ENCODE measurements at places on chromosomes 4 and X.

GRCh38 chrX:69179380-69179911 is 14.2 kb upstream of the PJA1 start:
- no peaks in the 10 kb centered on the region for H3K36me3 ChIP-seq
- no peaks in the 10 kb centered on the region for H3K4me1 ChIP-seq
- no peak overlapping the region for H3K27ac ChIP-seq
- H3K4me3 ChIP-seq: no peak overlapping the region
- DNase-seq: no peak

GRCh38 chr4:75698963-75699228 is 25.5 kb upstream of the USO1 start:
- H3K27me3 ChIP-seq: no peaks in the 10 kb centered on the region
- no peaks in the 10 kb centered on the region for H3K36me3 ChIP-seq
- peaks cover 5% of the 10 kb centered on the region for H3K4me1 ChIP-seq
- H3K4me3 ChIP-seq: no peak overlapping the region
- DNase-seq: no peak

DNA sequence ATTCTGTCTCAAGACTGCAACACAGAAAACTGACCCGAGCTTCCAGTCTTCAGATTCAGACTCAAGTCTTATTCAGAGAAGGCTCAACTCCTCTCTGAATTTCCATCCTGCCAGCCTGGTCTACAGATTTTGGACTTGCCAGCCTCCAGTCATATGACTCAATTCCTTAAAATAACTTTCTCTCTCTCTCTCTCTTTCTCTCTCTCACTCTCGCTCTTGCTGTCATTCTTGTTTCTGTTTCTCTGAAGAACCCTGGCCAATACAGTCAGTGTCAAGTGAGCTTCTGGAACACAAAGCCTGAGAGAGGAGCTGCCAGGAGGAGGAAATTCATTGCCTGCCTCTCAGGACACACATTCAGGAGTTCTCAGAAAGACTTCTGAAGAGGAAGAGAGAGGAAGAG is 154.9 kb downstream of the PARM1 start:
- H3K27ac ChIP-seq: no peak overlapping the region
- no peaks in the 10 kb centered on the region for H3K36me3 ChIP-seq
- no peaks in the 10 kb centered on the region for H3K4me1 ChIP-seq

DNA sequence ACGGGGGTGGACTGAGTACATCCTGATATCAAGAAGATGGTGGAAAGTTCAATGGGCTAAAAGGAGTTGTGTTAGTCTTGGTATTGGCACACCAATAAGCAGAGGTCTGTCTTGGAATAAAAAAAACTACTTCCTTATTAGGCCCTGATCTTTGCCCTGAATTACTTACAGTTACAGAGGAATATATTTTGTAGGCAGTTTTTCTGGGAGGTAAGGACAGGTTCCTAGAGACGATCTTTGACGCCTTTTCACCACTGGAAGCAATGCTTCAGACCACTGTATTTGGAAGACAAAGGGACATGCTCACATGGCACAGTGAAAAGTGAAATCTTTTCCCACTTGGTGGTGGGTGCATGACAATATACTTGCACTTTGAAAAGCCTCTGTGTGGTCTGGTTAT is 618 bp upstream of the XK start:
- H3K36me3 ChIP-seq: no peaks in the 10 kb centered on the region
- H3K4me3 ChIP-seq: no peak overlapping the region
- no peak overlapping the region for H3K27ac ChIP-seq
- DNase-seq: no peak
- no peaks in the 10 kb centered on the region for H3K27me3 ChIP-seq
- H3K4me1 ChIP-seq: no peaks in the 10 kb centered on the region

- H3K27me3 ChIP-seq: peaks cover 7% of the 10 kb centered on the region
- H3K27ac ChIP-seq: no peak overlapping the region
- H3K36me3 ChIP-seq: no peaks in the 10 kb centered on the region
- DNase-seq: no peak
- H3K4me1 ChIP-seq: no peaks in the 10 kb centered on the region
These were observed 5.5 kb downstream of the ARL9 start for GRCh38 chr4:56511098-56511497.

DNA sequence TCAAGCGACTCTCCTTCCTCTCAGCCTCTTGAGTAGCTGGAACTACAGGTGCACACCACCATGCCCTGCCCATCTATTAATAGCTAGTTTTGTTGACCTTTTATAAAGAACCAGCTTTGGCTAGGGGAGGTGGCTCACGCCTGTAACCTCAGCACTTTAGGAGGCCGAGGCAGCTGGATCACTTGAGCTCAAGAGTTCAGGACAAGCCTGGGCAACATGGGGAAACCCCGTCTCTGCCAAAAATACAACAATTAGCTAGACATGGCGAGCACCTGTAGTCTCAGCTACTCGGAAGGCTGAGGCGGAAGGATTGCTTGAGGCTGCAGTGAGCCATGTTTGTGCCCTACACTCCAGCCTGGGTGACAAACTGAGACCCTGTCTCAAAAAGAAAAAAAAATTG is 2.7 kb downstream of the TKTL1 start:
- H3K36me3 ChIP-seq: no peaks in the 10 kb centered on the region
- H3K27ac ChIP-seq: no peak overlapping the region
- no peak for DNase-seq

DNA sequence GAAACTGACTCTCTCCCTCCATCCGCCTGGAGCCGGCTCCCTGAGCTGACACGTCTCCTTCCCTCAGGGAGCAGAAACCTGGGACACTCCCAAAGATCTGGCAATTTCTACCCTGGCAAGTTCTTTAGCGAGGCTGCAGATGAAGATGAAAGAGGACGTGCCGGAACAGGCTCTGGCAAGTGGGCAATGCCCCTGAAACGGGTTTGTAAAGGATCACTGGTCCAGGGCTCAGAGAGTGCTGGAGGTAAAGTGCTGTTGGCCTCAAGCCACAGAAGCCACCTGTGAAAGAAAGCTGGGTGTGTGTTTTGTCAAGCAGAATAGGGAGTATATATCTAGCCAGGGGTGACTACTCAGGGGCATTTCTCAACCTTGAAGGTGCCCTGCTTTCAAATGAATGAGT is 131.4 kb upstream of the ATP6AP2 start:
- no peak overlapping the region for H3K4me3 ChIP-seq
- H3K27ac ChIP-seq: no peak overlapping the region
- no peaks in the 10 kb centered on the region for H3K27me3 ChIP-seq
- no peaks in the 10 kb centered on the region for H3K36me3 ChIP-seq

DNA sequence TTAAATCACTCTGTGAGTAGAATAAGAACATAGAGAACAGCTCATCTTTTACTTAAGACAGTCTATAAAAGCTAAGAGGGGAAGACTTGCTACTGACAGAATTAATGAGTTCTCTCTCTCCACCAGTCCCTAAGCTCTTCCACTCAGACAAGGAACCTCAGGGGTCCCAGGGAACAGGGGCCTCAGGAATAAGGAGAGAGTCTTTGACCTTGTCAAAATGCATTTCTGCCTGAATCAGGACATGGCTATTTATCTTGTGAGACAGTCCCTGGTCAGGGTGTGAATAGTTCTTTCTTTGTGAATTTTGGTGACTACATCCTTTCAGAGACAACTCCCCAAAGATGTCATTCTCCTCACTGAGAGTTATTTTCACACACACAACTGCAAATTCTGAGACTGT is 218.7 kb upstream of the HS3ST1 start:
- H3K4me1 ChIP-seq: no peaks in the 10 kb centered on the region
- no peak for DNase-seq
- no peaks in the 10 kb centered on the region for H3K27me3 ChIP-seq
- H3K4me3 ChIP-seq: no peak overlapping the region

DNA sequence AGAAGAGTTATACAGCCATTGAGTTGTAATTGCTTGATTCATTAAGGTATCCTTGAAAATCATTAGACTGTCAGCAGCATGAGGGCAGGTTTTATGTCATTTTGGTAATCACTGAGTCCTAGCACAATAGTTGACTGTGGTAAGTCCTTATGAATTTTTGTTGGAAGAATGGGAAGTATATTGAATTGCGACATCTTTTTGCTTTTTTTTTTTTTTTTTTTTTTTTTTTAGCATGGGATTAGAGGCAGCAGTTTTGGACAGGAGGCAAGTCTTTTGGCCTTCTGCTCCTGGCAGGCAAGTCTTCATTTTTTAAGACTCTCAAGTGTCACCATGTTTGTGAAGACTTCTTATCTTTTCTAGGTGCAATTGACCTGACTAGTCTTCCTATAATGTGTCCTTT is 29.7 kb downstream of the PRRG1 start:
- no peaks in the 10 kb centered on the region for H3K4me1 ChIP-seq
- H3K27ac ChIP-seq: no peak overlapping the region
- H3K36me3 ChIP-seq: no peaks in the 10 kb centered on the region
- no peaks in the 10 kb centered on the region for H3K27me3 ChIP-seq

DNA sequence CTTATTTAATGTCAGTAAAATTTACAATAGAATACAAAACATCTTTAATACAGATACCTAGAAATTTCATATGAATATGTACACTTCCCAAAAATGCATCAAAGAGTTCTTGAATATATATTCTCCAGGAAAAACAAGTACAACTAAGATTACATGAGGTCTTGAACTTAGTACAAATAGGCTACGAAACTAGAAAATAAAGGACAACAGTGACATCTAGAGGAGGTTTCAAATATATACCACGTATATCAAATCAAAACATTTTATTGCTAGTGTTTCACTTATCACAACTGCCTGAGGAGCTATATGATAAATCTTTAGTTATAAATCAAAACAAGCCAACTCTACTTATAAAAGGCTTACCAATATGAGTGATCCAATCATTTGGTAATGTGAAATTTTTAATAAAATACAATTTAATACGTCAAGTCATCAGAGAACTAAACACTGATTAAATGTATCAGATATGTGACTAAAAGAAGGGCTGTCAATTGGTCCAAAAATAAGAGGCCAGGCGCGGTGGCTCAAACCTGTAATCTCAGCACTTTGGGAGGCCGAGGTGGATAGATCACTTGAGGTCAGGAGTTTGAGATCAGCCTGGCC is 36.6 kb downstream of the ANAPC10 start:
- H3K36me3 ChIP-seq: no peaks in the 10 kb centered on the region
- H3K27me3 ChIP-seq: no peaks in the 10 kb centered on the region
- H3K27ac ChIP-seq: no peak overlapping the region

DNA sequence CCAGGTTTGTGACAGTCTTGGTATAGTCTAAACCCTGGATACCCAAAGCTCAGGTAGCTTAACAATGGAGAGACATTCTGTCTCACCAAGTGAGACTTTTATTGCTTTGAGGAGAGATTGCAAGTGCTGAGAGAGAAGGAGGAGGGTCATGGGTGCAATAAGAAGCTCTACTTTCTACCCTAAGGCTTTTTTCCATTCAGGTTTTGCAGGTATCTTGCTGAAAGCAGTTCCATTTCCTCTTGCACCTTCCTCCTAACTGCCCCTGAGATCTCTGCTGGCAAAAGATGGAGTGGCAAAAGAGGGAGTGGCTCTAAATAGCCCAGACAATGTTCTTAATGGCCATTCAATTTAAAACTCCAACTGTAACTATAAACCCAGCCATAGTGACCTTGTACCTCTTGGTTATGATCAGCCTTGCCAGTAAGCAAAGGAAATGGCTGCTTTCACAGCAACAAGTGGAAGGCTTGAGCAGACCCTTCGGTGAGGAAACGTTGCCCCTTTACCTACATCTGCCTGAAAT is 105.6 kb upstream of the CPEB2 start:
- H3K36me3 ChIP-seq: no peaks in the 10 kb centered on the region
- H3K27ac ChIP-seq: no peak overlapping the region
- no peaks in the 10 kb centered on the region for H3K27me3 ChIP-seq
- no peak for DNase-seq
- H3K4me3 ChIP-seq: no peak overlapping the region
- 0 out of 2 replicates have a peak, but pooled peaks cover 1% of the 10 kb centered on the region for H3K4me1 ChIP-seq

GRCh38 chrX:103737696-103738095 is 27.0 kb downstream of the TMEM31 start:
- peaks cover 2% of the 10 kb centered on the region for H3K4me1 ChIP-seq
- H3K27me3 ChIP-seq: no peaks in the 10 kb centered on the region
- no peak overlapping the region for H3K4me3 ChIP-seq

DNA sequence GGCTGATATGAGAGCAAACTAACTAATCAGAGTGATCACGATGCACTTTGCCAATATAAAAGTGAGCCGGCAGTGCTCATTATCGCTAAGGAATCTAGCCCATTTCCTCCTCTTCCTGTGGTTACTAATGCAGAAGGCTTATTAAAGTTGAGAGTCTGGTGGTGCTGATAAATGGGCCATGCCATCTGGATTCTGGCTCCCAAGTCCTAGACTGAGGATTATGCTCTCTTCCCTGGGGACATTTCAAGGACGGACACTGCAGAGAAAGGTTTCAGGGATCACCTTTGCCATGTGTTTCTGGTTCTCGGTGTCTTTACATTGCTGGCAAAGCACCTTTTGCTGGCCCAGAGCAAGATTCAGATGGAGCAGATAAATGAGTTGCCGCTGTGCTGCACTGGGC is 85.3 kb downstream of the RTL5 start:
- H3K4me3 ChIP-seq: no peak overlapping the region
- H3K36me3 ChIP-seq: no peaks in the 10 kb centered on the region
- no peaks in the 10 kb centered on the region for H3K27me3 ChIP-seq
- H3K27ac ChIP-seq: no peak overlapping the region
- H3K4me1 ChIP-seq: no peaks in the 10 kb centered on the region

GRCh38 chr4:98658287-98659105 is at the start of gene TSPAN5:
Gene TSPAN5 (minus strand): TSS chr4:98658611.
- 0 out of 2 replicates have a peak, but pooled peaks cover 2% of the 10 kb centered on the region for H3K27me3 ChIP-seq
- H3K27ac ChIP-seq: no peak within 1 kb of the TSS
- H3K36me3 ChIP-seq: no peaks in the 10 kb centered on the region
- no peak for DNase-seq
- peak within 1 kb of the TSS; percentile 63 for H3K4me3 ChIP-seq
- H3K4me1 ChIP-seq: peaks cover 4% of the 10 kb centered on the region

- H3K4me1 ChIP-seq: no peaks in the 10 kb centered on the region
- H3K4me3 ChIP-seq: no peak overlapping the region
- no peak for DNase-seq
- no peak overlapping the region for H3K27ac ChIP-seq
These were observed 29.2 kb downstream of the FANCB start for GRCh38 chrX:14843666-14844065.

DNA sequence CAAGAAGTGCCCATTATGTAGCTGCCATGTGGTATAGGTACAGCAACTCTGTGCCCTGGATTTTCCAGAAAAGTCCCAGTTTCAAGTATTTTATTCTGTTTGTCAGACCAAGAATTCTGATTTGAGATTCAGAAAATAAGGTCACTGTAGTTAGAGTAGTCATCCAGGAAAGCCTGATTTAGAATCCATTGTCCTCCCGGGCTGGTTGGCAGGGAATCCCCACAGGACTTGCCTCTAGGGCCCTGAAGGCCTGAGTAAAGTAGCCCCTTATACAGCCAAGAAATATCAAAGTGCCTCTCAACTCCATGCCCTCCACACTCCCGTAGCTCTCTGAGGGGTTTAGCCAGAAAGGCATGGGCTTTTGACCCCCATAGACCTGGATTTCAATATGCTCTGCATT is 36.3 kb downstream of the RTL5 start:
- no peak overlapping the region for H3K4me3 ChIP-seq
- no peaks in the 10 kb centered on the region for H3K36me3 ChIP-seq
- no peak overlapping the region for H3K27ac ChIP-seq
- peaks cover 4% of the 10 kb centered on the region for H3K4me1 ChIP-seq

GRCh38 chr4:36213977-36214376 is 30.3 kb downstream of the ARAP2 start:
- no peak overlapping the region for H3K4me3 ChIP-seq
- no peaks in the 10 kb centered on the region for H3K4me1 ChIP-seq
- no peaks in the 10 kb centered on the region for H3K27me3 ChIP-seq
- H3K27ac ChIP-seq: no peak overlapping the region
- DNase-seq: no peak

GRCh38 chr4:5955201-5955821 is 62.4 kb upstream of the CRMP1 start:
- H3K4me1 ChIP-seq: peaks cover 2% of the 10 kb centered on the region
- H3K4me3 ChIP-seq: no peak overlapping the region
